NCI-H524 (cell line): ENCODE measurements at places on chromosomes 16 and 17.
A peak's percentile ranks its signal among the peaks of the same experiment; 100 is the strongest.

GRCh38 chr17:4658478-4659305 lies 17.2 kb upstream of the ALOX15 start:
- DNase-seq, result no peak

DNA sequence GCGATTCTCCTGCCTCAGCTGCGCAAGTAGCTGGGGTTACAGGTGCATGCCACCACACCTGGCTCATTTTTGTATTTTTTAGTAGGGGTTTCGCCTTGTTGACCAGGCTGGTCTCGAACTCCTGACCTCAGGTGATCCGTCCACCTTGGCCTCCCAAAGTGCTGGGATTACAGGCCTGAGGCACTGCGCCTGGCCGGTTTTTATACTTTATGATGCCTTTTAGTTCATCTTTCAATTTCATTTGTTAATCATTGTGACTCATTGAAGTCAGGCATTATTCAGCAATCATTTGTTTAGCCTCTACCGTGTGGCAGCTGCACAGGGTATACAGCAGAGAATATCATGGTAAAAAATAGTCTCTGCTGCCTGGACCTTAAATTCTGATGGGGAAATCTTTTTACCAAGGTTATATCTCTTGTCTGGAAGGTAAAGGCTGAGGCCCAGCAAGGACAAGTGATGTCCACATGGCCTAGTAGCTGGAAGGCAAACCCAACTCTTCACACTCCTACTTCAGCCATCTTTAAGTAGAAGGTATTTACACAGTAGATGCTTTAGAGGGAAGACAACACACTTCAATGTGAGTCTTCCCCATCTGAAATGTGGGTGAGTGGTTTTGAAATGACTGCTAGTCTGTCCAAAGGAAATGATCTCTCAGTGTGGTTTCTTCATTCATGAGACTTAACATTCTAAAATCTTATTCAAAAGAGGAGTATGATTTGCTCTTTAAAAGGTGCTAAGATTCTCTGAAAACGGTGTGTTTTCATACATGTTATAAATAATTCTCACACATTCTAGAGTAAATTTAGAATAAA lies 2.4 kb downstream of the PRPSAP2 start:
- no peak for DNase-seq

DNA sequence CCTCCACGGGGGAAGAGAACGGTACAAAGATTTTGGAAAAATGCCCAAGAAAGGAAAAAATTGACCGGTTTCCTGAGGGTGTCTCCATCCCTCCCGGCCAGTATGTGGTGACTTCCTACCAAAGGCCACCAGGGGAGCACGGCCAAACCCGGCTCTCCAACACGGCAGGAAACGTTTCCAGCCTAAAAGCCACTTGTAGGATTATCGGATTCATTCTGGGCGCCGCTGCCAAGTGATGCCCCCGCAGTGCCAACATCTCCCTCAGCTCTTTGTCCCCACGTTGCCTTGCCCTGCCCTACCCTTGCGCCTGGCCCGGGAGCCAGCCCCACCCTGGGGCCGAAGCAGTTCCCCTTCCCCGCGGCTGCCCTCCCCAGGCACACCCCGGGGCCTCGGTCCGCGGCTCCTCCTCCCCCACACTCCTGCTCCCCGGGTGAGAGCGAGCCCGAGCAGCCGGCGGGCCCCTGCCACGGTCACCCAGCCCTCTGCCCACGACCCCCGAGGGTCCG lies 688 bp downstream of the CRK start:
- peak; percentile 70 for DNase-seq

- peak; percentile 75 for DNase-seq
These were observed 1.9 kb upstream of the SNN start for GRCh38 chr16:11666103-11667055.

GRCh38 chr17:40557531-40558299 lies 7.6 kb downstream of the CCR7 start:
- DNase-seq, result no peak

- DNase-seq, result peak; percentile 81
These were observed 63.4 kb downstream of the ADCY9 start for GRCh38 chr16:4052801-4053293.

GRCh38 chr17:48497103-48497502 lies 33.7 kb downstream of the HOXB1 start:
- DNase-seq, result no peak
